Stimulated activated CD8-positive, alpha-beta memory T cell treated with anti-CD3 and anti-CD28 coated beads, Interleukin-12 subunit alpha, Interleukin-12 subunit beta, amount 100 ng/mL, for 1 hour (primary cell): ENCODE measurements at places on chromosomes 3 and 15.

DNA sequence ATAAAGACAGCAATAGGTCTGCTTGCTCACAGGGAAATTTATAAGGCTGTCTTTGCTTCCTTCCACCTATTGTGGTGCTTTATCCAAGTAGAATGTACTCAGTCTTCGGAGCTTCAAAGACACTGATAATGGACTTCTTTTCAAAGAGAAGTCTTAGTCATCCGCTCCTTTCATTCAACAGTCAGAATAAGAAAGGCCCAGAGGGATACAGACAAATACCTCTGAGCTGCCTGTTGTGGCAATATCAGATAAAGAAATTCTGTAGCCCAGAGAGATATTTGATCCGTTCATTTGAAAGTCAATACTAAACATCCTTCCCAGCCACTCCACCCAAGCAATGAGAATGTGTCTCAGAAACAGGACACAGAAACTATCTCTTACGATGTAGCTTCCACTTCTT lies 110.0 kb downstream of the FHIT start:
- no peak for DNase-seq

- no peak for DNase-seq
These were observed 49.7 kb downstream of the PDE8A start for GRCh38 chr15:85031086-85031943.

GRCh38 chr3:188343894-188344293 lies 189.9 kb downstream of the LPP start:
- DNase-seq = no peak

DNA sequence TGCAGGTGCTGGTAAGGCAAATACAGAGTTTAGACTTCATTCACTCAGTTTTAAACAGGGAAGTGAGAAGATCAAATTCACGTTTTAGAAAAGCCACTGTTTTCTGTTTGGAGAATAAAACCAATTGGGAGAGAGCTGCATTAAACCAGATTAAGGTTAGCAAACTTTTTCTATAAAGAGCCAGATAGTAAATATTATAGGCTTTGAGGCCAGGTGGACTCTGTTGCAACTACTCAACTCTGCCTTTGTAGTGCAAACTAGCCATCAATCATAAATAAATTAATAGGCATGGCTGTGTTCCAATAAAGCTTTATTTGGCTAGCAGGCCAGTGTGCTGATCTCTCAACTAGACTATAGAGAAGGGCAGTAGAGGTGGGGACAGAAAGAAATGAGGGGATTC lies 33.5 kb downstream of the SUCLG2 start:
- no peak for DNase-seq

GRCh38 chr3:130950124-130950523 lies 56.2 kb downstream of the ATP2C1 start:
- no peak for DNase-seq

DNA sequence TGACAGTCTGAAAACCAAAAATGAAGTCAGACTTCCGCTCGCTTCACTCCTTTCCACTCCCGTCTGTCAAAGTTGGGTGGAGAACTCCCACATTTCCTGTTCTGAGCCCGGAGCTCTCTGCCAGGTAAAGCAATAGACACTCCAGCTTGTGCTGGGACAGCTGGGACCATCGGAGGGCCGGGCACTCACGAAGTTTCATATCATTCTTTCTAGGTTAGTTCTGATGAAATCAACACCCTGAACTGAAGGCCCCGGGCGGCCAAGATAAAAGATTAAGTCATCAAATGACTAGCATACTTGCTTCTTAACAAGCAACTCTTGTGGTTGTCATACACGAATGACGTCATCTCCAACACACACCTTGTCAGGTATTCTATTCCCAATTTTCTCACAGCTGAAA lies 42.1 kb downstream of the MAGI1 start:
- no peak for DNase-seq

DNA sequence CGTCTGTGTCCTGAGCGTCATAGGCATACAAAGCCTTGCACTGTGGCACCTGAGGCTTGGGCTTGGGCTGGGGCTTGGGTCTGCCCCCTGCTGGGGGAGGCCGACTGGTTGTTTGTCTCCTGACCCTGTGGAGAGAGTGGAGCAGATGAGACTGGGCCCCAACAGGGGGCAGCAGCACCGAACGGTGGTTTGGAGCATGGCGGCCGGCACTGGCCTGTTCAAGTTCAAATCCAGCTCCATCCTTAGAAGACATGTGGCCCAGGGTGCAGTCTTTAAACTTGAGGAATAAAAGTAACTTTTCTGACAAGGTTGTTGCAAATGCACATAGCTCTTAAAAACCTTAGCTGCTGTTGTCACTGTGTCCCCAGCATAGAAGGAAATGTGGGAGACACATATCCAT lies 33.3 kb downstream of the CCNB2 start:
- DNase-seq = peak; percentile 4

DNA sequence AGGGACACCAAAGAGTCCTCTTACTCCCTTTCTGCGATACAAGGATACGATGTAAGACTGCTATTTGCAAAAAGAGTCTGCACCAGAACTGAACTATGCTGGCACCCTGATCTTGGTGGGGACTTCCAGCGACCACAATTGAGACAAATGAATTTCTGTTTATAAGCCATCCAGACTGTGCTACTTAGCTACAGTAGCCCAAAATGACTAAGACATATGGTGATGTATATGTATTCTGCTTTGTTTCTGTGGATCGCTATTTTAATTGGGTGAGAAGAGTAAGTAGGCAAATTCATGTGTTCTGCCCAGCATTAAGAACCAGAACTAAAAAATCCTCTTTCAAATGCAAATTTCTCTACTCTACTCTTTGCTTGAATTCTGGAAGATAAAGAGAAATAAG lies 720.9 kb downstream of the DIPK2A start:
- DNase-seq = no peak

GRCh38 chr3:186618318-186618938 lies 5.6 kb downstream of the AHSG start:
- no peak for DNase-seq

GRCh38 chr3:99931059-99931458 lies 113.4 kb downstream of the CMSS1 start:
- no peak for DNase-seq

GRCh38 chr15:74322558-74323180 lies 44.8 kb downstream of the CYP11A1 start:
- DNase-seq = peak; percentile 39

DNA sequence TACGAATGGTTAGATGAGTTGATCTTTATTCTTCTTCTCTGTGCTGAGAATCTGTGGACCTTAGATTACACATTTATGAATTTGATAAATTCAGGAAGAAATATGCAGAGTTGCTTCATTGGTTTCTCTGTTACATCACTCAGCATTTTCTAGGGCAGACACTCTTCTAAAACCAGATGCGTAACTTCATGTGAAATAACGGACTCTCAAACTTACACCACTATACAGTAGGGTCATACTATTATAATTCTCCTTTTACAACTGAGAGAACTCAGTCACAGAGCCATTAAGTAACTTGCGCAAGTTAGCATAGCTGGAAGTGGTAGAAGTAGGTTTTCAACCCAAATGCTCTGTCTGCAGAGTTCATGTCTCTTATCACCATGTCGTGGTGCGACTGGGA lies 5.7 kb downstream of the TMEM207 start:
- no peak for DNase-seq

DNA sequence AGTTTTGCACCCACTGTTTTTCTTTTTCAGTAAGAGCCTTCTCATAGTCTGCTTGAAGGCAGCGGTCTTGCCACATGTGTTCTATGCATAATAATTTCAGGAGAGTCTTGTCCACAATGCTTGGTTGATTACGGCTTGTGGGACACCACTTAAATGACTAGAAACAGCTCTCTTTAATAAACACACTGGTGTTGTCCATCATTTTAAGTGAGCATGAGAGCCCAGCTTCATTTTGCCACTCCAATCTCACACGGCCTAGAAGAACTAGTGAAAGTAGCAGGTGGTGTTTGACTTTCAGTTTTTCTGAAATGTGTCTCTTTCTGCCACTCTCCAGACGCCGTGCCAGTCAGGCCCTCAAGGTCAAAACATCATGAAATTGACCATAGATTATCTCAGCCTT lies 292.1 kb downstream of the LPP start:
- no peak for DNase-seq
